ENCODE measurements at places on chromosomes 12 and 14. TPM values are rescaled to one million over a fixed set of nuclear protein-coding genes. Genes with fewer than 3 reads are reported as not detected.

DNA sequence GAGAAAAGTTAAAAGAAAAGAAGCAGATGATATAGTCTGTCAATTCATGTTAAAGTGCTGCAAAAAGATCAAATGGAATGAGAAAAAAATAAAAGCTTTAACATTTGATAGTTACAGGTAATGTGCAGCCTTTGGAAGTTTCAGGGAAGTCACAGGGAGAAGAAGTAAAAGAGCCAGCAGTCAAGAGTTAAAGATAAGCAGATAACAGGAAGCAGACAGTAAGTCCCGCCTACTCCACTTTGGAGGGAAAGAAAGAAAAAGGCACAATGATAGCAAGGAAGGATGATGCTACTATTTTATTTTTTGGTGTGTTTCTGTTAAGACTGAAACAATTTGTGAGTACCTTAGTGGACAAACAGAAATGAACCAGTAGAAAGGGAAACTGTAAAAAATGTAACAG lies 111.1 kb upstream of the KRR1 start:
- DNase-seq, result no peak

DNA sequence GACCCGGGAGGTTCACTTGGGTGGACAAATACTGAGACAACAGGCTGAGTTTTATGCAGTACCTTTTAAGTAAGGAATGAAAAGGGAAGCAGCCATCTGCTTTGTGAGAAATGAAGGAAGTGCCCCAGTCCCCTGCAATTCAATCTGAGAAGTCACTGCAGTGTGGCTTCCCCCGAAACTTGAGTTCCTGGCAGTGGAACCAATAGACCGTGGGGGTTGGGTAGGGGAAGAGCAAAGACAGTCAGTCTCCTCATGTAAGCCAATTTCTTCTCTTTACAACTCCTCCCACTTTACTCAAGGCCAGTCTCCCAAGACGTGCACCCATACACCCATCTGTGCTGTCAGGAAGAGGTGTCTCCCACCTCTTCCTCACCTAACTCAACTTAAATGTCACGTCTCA lies 206.5 kb downstream of the BCAT1 start:
- no peak for DNase-seq

DNA sequence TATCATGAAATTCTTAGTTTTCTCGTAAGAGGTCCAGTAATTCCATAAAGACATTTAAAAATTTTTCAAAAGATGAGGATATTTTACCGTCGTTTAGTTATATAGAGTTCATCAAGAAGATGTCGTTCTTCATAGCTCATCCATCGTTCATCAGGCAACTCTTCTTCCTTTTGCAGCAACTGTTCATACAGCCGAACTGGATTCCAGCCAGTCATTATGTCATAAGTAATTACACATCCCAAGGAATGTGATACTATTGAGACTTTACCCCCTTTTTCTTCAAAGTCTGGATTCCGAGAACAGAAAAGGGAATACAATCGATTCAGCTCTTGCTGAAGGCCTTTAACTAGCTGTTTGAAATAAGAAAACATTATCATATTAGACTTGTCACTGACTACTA lies 90.3 kb downstream of the DDHD1 start:
- DNase-seq, result no peak

DNA sequence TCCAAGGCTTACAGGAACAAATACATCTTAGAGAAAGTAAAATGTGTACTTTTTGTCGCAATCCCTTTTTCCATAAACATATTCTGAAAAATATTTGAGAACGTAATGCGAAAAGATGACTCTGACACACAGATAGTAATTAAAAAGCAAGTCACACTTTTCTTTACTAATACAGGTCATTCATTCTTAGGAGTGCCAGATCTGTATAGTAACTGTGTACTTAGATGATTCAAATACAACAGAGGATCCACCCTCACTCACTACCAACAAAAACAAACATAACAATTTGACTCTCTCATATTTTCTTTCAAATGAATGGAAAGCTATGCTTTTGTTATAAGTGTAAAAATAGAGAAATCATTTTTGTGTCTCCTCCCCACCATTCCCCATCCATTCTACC lies 795.4 kb downstream of the SLC6A15 start:
- no peak for DNase-seq

DNA sequence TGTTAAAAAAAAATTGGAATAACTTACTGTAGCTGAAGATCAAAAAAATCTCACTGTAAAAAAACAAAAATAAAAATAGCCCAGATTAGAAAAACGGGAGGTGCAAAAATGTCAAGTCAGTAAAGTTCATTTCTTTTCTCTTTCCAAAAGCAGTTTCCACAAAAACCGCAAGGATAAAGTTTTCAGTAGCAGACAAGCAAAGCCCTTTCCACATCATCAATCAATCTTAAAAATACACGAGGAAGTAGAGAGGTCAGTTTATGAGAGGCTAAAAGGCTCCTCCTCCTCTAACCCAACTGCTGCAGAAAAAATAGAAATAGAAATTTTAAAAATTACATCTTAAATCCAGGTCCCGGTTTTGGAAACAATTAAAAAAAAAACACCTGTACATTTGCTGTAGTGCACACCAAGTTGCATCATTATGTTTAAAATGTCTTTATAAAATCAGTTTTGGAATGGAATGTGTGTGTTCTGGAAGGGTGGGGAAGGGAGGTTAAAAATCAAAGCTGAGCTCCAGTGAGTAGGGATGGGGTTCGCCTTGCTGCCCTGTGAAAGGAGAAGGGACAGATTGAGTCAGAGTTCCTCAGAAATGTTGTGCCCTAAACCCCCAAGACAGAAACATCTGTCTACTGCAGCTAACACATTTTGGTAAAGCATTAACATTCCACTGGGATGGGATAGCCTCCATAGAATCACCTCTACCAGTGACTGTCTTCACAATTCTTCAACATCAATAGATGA lies 5.8 kb downstream of the HNRNPC start:
- DNase-seq, result no peak

GRCh38 chr12:22766911-22767420 lies 142.0 kb downstream of the ETNK1 start:
- no peak for DNase-seq

ZNF839 gene
- total RNA-seq, result 12.5 TPM

GRCh38 chr12:21813125-21813524 lies 38.6 kb upstream of the KCNJ8 start:
- DNase-seq, result no peak

- DNase-seq, result peak; percentile 63
These were observed 42.4 kb upstream of the SGPP1 start for GRCh38 chr14:63770187-63770807.

- no peak for DNase-seq
These were observed 79.8 kb downstream of the PCNX1 start for GRCh38 chr14:70987041-70987440.

- DNase-seq, result no peak
These were observed 166.7 kb upstream of the RGS6 start for GRCh38 chr14:71765505-71765904.

CRIP2 gene
- total RNA-seq, result 322 TPM

DNA sequence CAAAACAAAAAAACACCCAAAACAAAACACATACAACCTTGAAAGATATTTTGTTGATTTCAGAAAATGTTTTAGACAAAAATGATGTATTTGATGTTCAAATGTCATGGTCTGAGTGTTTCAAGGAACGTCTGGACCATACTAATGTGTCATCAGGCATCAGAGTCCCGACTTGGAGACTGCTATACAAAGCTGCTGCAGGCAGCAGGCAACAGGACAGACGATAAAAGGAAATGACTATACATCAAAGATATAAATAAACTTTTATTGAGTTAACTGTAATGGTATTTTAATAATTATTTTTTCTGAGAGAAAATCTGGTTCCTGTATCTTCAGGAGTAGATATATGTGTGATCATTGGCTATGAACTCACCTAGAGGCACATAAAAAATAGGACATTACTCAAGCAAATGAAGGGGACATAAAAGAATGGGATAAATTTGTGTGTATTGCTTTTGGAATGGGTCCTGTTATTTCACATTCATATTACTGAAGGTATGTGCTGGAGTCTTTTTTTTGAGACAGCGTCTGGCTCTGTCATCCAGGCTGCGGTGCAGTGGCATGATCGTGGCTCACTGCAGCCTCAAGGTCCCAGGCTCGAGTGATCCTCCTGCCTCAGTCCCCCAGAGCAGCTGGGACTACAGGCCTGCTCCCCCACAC lies 87.3 kb upstream of the HECTD1 start:
- DNase-seq, result peak; percentile 72

GRCh38 chr14:55721353-55721752 lies 141.3 kb downstream of the KTN1 start:
- DNase-seq, result peak; percentile 60

DNA sequence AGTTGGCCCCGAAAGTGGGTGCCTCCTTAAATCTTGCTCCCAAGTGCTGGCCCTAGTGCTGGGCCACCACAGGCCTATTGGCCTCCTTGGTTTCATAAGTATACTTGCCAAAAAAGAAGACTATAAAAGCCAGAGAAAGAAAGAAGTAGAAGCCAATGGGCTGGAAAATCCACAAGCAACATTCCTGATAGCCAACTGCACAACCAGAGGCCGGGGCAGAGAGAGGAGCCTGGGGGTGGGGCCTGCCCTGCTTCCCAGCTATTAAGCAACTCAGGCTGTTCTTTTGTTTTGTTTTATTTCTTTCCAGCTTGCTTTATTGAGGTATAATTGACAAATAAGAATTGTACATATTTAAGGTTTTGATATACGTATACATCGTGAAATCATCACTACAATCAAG lies 177.2 kb upstream of the NTF3 start:
- no peak for DNase-seq

GRCh38 chr12:133264173-133264572 lies 28.5 kb upstream of the ANHX start:
- DNase-seq, result no peak

GRCh38 chr12:80512781-80513180 lies 68.7 kb downstream of the PTPRQ start:
- no peak for DNase-seq

WNT1 gene
- not detected for total RNA-seq

HOXC12 gene
- total RNA-seq, result not detected

DNA sequence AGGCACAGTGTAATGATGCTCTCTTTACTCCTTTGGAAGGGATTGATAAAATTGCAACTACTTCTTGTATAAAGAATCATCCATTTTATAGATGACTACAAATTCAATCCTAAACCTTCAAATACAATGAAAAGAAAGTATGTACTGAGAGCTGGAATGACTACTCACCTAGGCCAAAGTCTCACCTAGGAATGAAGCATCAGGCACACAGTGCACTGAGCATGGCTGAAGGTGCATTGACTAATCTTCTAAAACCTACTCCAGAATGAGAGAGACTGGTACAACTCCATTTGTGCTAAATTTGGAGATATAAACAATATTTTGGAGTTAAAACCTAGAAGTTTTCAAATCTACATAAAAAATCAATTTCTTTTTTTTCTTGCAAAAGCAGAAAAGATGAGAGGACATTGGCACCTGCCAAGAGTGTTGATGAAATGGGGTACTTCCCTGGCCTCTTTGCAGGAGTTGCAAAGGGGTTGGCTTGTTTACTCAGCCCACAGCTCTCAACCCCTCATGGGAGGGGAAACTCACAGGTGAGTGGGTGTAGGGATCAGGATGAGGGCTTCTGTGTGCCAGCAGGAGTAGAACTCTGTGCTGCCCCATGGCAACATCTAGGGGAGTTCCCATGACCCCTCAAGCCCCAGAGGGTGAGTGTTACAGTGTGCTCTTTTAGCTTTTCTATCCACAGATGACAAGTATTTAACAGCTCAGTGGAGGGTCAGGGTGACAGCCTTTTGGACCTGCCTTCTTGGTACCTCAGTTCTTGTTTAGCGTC lies 31.3 kb downstream of the CLECL1 start:
- DNase-seq, result no peak

- no peak for DNase-seq
These were observed 21.4 kb upstream of the SEL1L start for GRCh38 chr14:81555051-81555450.

Data from endothelial cell of umbilical vein (primary cell).